CD4-positive, alpha-beta memory T cell (primary cell): ENCODE measurements at places on chromosomes 1 and 21.

- no peak for DNase-seq
- no peaks in the 10 kb centered on the region for H3K36me3 ChIP-seq
- H3K4me3 ChIP-seq, result no peak overlapping the region
- H3K27ac ChIP-seq, result no peak overlapping the region
- H3K27me3 ChIP-seq, result no peaks in the 10 kb centered on the region
Measured at GRCh38 chr1:70034403-70034802, 171.0 kb downstream of the LRRC40 start.

GRCh38 chr1:65694933-65695332 is 97.8 kb upstream of the PDE4B start:
- H3K4me3 ChIP-seq, result no peak overlapping the region
- H3K27me3 ChIP-seq, result no peaks in the 10 kb centered on the region
- no peak overlapping the region for H3K27ac ChIP-seq

DNA sequence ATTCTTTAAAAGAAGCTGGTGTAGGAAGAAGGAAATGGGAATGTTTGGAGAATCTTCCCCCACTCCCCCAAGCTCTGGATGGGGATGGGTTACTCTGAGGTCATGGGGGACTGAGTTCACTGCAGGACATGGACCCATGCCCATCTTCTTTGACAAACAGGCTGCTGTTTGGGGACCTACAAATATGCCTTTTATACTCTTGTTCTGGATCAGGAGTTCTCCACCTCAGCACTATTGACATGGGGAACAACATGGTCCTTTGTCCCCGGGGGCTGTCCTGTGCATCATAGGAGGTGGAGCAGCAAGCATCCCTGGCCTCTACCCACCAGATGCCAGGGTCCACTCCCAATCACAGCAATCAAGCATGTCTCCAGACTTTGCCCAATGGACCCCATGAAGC is 365.8 kb upstream of the C1orf174 start:
- H3K4me1 ChIP-seq, result peaks cover 4% of the 10 kb centered on the region
- no peak overlapping the region for H3K4me3 ChIP-seq
- DNase-seq, result no peak
- no peaks in the 10 kb centered on the region for H3K27me3 ChIP-seq
- no peaks in the 10 kb centered on the region for H3K36me3 ChIP-seq

GRCh38 chr1:196887515-196888239 is at the start of gene CFHR4:
CFHR4 (plus strand) TSS chr1:196888052; CDS start chr1:196888151, 99 bp downstream.
- no peaks in the 10 kb centered on the region for H3K36me3 ChIP-seq
- H3K27ac ChIP-seq, result no peak within 1 kb of the TSS
- H3K4me1 ChIP-seq, result no peaks in the 10 kb centered on the region
- H3K27me3 ChIP-seq, result no peaks in the 10 kb centered on the region

GRCh38 chr1:162150112-162150511 is 80.6 kb downstream of the NOS1AP start:
- no peaks in the 10 kb centered on the region for H3K36me3 ChIP-seq
- no peak overlapping the region for H3K27ac ChIP-seq

- H3K27ac ChIP-seq, result no peak overlapping the region
- H3K4me1 ChIP-seq, result peaks cover 26% of the 10 kb centered on the region
- peaks cover 12% of the 10 kb centered on the region for H3K36me3 ChIP-seq
Measured at GRCh38 chr1:11062965-11063401, 3.2 kb upstream of the SRM start.

- H3K27me3 ChIP-seq, result no peaks in the 10 kb centered on the region
- no peaks in the 10 kb centered on the region for H3K36me3 ChIP-seq
- H3K4me3 ChIP-seq, result no peak overlapping the region
Measured at GRCh38 chr21:16420031-16420724, 690.4 kb downstream of the USP25 start.

DNA sequence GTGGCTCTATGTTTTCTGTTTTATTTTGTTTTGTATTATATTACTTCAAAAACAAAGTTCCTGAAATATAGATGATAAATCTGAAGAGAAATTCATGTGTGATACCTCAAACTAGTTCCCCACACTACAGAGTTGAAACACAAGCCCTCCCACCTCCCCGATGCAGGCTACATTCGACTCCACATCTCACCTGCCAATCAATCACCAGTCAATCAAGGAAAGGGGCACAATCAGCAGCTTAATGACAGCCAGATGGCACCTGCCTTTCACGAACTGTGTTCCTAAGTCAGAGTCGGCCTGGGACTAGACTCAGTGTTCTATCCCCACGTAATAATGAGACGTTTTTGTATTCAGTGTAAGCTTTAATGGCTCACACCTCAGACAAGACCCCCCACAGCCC is 313.4 kb downstream of the SPATA17 start:
- no peaks in the 10 kb centered on the region for H3K36me3 ChIP-seq
- H3K27me3 ChIP-seq, result no peaks in the 10 kb centered on the region
- DNase-seq, result no peak
- H3K4me3 ChIP-seq, result no peak overlapping the region

DNA sequence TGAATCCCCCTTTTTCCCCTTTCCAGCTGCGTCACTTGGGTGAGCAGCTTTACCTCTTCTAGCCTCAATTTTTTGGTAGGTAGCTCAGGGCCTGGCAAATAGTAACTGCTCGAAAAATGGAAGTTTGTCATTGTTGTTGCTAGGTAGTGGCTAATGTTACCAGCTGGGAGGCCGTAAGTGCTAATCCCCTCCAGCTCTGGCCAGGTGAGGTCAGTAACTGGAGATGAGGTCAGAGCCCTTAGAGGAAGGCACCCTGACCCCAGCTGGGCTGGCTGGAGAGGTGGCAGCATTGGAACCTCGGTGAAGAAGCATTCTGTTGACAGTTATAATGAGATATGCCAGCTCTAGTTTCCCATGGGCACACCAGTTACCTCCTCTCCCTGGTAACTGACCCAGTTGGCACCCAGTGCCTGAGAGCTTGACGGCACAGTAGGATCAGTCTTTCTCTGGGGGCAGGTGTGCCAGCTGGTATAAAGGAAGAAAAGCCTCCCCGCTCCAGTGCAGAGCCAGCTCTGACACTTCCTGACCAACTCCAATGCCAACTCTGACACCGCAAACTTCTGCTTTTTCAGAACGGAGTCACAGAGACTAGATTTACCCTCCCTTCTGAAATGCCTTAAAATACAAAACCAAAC is 35.0 kb upstream of the SLC2A1 start:
- DNase-seq, result no peak
- H3K4me3 ChIP-seq, result no peak overlapping the region
- H3K27me3 ChIP-seq, result no peaks in the 10 kb centered on the region
- no peaks in the 10 kb centered on the region for H3K36me3 ChIP-seq
- H3K27ac ChIP-seq, result no peak overlapping the region

DNA sequence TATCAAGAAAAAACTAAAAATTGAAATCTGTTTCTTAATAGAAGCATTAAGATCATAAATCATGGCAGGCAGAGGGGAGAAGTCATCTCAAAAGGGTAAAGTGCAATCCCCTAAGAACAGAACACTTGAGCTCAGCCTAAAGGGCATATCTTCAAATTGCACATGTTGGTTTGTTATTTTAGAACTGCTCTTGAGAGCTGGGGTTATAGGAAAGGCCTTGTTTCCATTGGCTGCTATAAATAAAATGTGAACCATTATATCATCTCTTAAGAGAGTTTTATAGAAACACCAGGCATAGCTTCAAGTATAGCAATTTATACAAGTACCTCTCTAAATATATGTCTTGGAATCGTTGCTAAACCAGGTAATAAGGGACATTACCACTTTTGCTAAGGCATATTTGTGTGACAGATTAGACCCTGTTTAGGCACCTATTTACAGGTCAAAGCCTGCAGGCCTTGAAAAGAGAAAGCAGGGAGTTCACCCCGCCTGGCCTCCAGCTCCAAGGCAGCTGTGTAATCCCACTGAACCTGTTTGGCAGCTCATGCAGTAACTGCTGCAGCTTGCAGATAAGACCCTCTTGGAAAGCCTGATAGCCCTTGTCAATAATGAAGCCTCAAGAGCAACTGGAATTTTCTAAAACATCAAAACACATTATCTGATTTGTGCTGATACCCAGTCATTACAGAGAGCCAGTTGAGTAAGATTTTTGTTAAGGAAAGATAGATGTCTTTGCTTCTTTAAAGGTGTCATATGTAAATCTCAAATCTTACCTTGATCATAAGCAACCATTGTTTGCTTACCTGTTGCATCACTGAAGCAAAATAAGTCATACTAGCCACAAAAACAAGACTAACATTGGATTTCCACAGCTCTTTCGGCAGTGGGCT is 24.2 kb upstream of the SYDE2 start:
- H3K4me1 ChIP-seq, result no peaks in the 10 kb centered on the region
- H3K27me3 ChIP-seq, result no peaks in the 10 kb centered on the region
- no peak overlapping the region for H3K27ac ChIP-seq
- H3K4me3 ChIP-seq, result no peak overlapping the region
- H3K36me3 ChIP-seq, result no peaks in the 10 kb centered on the region

DNA sequence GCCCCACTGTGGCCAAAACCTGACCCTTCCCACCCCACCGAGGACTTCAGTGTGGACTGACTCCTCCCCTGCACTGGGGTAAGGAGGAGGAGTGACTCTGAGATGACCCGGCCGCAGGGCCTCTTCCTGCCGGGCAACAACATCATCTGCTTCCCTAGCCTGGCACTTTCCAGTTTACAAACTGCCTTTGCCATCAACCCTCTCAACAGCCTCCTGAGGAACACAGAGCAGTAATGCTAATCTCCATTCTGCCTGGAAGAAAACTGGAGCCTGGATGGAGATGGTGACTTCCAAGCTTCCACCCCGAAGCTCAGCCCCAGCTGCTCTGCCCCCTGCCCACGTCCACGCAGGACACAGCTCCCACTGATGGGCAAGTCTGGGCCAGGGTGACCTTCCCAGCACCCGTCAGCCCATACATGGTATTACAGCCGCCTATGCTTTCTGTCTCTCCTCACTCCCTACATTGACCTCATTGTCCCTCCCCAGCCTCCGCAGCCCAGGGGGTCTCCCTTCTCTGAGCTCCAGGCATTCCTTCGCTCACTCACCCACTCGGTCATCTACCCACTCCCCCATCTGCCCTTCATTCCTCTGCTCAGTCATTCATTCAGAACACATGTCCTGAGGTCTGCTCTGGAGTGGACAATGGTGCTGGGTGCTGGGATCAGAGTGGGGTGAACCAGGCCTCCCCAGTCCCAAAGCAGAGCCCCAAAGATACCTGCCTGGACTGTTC is 34.2 kb downstream of the RAP1GAP start:
- no peaks in the 10 kb centered on the region for H3K4me1 ChIP-seq
- H3K4me3 ChIP-seq, result no peak overlapping the region
- no peaks in the 10 kb centered on the region for H3K36me3 ChIP-seq
- no peak for DNase-seq

DNA sequence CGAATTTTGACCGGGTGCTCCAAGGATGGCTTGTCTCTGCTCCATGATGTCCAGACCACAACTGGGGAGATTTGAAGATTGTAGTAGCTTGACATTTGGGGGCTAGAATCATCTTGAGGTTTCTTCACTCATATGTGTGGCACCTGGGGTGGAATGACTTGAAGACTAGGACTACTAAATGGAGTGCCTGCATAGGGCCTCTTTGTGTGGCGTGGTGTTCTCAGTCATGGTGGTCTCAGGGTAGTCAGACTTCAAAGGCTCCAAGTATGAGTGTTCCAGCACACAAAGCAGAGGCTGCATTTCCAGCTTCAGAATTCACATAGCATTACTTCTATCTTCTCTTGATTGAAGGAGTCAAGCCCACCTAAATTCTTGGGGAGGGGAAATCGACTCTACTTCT is 16.8 kb downstream of the ATF6 start:
- DNase-seq, result no peak
- H3K4me3 ChIP-seq, result no peak overlapping the region
- no peak overlapping the region for H3K27ac ChIP-seq
- no peaks in the 10 kb centered on the region for H3K27me3 ChIP-seq
- no peaks in the 10 kb centered on the region for H3K4me1 ChIP-seq

DNA sequence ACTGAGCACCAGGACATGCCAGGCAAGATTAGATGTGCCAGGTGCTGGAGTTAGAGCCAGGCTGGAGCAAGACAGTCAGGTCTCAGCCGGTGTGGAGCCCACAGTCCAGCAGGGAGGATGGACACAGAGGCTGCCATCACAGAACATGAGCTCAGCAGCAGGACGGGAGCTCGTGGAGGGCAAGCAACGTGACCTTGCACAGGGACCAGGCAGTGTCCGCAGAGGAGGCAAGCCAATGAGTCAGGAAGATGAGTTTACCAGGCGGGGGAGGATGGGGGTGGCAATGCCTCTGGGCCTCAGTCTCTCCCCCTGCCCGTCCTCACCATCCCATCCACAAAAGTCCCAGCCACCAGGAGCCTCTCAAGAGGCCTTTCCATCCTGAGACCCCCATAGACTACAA is 20.7 kb upstream of the ZC3H12A start:
- no peak for DNase-seq
- no peaks in the 10 kb centered on the region for H3K27me3 ChIP-seq
- no peak overlapping the region for H3K27ac ChIP-seq

DNA sequence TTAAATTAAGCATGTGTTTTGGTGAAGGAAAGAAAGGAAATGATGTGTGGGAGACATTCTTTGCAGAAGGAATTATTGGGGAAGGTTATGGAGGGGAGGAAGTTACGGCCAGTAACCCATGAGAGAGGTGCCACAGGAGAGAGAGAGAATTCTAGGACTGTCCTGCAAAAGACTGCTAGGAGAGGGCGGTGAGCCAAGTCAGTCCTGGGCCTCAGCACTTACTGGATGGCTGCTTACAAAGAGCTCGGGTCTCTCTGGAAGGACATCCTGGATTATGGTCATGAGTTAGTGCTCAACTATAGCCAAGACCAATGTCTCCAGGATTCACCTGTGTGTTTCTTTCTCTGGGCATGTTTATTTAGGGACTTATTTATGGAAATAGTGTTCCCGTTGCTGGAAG is 74.4 kb upstream of the HSD17B7 start:
- DNase-seq, result no peak
- H3K4me1 ChIP-seq, result no peaks in the 10 kb centered on the region
- no peak overlapping the region for H3K4me3 ChIP-seq
- no peaks in the 10 kb centered on the region for H3K36me3 ChIP-seq

GRCh38 chr1:9174243-9174642 is 45.3 kb upstream of the GPR157 start:
- no peaks in the 10 kb centered on the region for H3K36me3 ChIP-seq
- no peak overlapping the region for H3K4me3 ChIP-seq
- no peaks in the 10 kb centered on the region for H3K27me3 ChIP-seq
- no peak for DNase-seq
- H3K27ac ChIP-seq, result no peak overlapping the region

DNA sequence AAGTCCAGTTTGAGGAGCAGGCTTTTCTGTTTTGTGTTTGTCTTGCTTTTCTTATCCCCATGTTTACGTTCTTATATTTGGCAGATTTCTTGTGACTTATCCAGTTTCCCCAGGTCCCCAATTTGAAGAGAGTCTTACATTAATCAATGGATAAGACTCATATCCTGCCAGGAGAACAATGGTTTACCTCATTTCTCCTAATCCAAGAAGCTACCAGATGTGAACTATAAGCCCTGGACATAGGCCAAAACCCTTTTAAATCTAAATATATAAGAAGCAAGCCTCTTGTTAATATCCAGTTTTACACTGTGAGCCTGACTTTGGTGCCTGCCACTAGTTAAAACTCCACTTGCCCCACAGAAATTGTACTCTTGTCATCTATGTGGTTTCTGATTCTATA is 15.1 kb upstream of the COP1 start:
- no peaks in the 10 kb centered on the region for H3K36me3 ChIP-seq
- H3K27ac ChIP-seq, result no peak overlapping the region
- no peak for DNase-seq
- no peaks in the 10 kb centered on the region for H3K27me3 ChIP-seq

GRCh38 chr1:153364766-153365666 is 7.4 kb downstream of the S100A9 start:
- H3K27ac ChIP-seq, result no peak overlapping the region
- no peaks in the 10 kb centered on the region for H3K36me3 ChIP-seq
- H3K27me3 ChIP-seq, result no peaks in the 10 kb centered on the region
- DNase-seq, result no peak
- no peak overlapping the region for H3K4me3 ChIP-seq

GRCh38 chr1:93977598-93977945 is 68.3 kb upstream of the GCLM start:
- DNase-seq, result no peak
- H3K4me1 ChIP-seq, result no peaks in the 10 kb centered on the region
- H3K4me3 ChIP-seq, result no peak overlapping the region
- no peaks in the 10 kb centered on the region for H3K36me3 ChIP-seq
- H3K27ac ChIP-seq, result no peak overlapping the region
